ENCODE measurements at places on chromosomes 7 and 10.
A peak's percentile ranks its signal among the peaks of the same experiment; 100 is the strongest.

DNA sequence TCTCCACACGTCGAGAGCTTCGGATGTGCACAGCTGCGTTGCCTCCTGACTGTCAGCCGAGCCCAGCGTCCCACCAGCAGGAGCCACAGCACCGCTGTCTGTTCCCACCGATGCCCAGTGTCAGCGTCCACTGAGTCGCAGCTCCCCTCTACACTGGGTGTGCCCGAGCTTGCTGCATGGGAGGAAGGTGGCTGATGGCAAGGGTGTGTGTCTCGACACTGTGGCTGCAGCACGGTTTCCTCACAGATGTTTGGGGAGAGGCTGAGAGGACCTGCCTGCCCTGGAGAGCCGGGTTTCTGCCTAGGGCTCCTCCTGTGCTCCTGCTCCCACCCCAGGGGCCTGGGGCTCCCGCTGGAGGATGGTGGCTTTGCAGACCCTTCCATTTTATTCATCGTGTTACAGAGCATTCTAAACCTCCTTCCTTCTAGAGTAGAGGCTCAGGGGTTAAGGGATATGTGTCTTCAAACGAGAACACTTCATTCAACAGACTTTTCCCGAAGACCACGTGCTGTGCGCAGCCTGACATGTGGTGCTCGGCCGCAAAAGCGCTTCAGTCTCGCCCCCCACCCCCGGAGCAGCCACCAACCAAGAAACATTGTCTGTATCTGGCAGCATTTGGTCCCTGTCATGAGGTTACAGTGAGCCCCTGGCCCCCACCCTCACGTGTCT lies 384.8 kb downstream of the DNAJB6 start:
- DNase-seq = no peak

DNA sequence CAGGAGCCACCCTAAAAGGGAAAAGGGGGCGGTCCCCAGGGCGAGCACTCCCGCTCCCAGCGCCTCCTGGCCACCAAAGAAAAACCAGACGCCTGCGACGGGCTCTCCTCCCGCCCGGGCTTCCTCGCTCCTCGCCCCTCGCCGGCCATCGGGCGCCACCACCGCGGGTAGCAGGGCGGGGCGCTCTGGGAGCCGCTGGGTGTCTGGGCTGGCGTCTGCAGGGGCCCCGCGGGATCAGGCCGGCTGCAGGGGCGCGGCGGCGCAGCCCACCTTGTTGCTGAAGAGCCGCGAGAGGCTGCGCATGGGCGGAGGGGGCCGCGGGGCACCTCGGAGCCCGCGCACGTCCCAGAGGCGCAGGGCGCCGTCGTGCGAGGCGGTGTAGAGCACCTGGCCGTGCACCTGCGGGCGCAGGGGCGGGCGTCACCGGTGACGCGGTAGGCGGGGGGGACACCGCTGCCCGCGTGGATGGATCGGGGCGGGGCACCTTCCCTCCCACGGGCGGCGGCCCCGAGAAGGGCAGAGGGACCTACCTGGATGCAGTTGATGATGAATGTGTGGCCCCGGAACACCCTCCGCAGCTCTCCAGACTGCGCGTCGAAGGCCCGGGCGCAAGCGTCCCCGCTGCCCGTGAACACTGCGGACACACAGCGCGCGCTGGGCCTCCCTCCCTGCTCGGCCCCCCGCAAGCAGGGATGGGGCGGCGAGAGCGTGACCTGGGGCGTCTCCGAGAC lies 28.3 kb downstream of the WDR86 start:
- no peak for DNase-seq

DNA sequence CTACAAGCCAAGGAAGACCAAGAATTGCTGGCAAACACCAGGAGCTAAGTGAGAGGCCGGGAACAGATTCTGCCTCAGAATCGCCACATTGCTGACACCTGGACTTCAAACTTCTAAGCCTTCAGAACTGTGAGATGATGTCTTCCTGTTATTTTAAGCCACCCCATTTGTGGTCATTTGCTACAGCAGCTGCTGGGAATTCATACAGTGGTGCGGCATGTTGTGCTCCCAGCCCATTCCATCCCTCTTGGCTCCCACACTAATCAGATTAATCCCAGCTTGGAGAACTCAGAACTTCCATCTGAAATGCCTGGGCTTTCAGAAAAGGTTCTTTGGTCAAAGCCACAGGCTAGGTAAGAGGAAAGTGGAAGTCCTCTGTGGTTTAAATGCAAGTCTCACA lies 24.9 kb downstream of the TCAF1 start:
- no peak for DNase-seq

- no peak for DNase-seq
Measured at GRCh38 chr10:79084972-79085597, 16.3 kb downstream of the ZMIZ1 start.

GRCh38 chr10:105352827-105353226 lies 711.7 kb downstream of the SORCS3 start:
- no peak for DNase-seq

GRCh38 chr10:100100651-100101184 lies 19.0 kb upstream of the CPN1 start:
- no peak for DNase-seq

DNA sequence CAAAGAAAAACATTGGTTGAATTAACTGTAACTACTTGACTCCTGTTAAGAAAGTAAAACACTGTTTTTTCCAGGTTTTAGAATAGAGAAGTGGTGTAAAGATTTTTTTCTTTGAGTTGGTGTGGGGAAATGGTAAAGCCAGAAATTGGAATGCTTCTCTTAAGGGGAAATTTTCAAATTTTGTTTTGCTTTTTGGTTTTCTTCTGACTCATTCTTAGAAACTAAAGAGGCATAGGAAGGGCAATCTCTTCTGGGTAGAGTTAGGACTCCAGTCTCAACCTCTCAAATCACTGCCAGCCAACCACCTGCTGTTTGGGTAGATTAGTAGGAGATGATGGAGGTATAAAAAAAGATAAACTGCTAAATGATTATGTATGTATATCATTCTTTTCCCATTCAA lies 47.7 kb upstream of the STRIP2 start:
- no peak for DNase-seq

- DNase-seq = no peak
Measured at GRCh38 chr7:1410992-1411391, 48.3 kb downstream of the MICALL2 start.

GRCh38 chr7:130009848-130010688 lies 41.1 kb downstream of the ZC3HC1 start:
- no peak for DNase-seq

DNA sequence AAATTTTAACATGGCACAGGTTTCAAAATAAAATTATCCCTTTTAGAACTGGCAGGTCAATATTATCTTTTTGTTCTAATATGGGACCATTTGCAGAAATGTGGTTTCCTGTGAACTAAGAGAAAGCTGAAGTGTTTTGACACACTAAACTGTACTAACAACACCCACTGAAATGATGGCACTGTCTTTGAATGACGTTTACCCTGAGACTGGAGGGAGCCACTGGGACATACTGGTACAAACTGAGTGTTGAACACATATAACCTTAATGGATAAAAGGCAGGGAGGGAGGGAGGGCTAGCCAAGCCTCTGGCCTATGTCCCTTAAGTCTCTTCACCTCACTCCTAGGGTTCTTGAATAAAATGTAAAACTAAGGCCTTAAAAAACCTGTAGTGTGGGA lies 95.9 kb downstream of the PDE1C start:
- DNase-seq = no peak

DNA sequence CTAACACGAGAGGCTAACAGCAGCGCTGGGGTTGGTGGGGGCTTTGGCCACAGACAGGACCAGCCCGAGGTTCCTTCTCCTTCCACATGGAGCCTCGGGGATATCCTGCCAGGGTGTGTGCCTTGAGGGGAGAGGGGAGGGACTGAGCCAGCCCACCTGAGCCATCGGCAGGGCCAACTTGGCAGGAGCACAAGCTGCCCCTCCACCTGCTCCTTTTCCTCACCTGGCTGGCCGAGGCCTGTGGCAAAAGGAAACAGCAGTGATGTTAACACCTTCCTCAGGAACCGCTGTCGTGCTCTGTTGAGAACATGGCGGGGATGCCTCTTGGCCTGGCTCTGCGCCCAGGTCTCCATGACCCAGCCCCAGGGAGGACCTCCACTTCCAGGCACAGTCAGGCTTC lies 255.1 kb upstream of the PPP2R2D start:
- no peak for DNase-seq

GRCh38 chr10:86710987-86711512 lies 42.7 kb downstream of the LDB3 start:
- peak; percentile 87 for DNase-seq

- DNase-seq = no peak
Measured at GRCh38 chr7:2317556-2318293, 3.5 kb upstream of the SNX8 start.

GRCh38 chr10:124614003-124614659 lies 130.0 kb downstream of the FAM53B start:
- DNase-seq = no peak

DNA sequence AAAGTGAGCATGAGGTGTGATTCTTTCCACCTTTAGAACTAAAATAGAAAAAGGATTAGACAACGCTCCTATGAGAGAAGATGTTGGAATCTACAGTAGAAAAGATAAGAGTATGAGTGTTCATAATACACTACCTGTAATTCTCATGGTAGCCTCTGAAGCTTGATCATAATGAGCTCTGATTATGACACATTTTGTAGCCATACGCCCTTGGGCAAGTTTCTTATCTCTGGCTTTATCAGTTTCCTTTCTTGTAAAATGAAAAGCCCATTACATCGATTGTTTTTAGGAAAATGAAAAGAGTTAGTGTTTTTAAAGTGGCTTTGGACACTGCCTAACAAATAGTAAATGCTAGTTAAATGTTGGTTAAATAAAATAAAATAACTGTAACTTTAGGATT lies 22.4 kb upstream of the PRSS58 start:
- no peak for DNase-seq

DNA sequence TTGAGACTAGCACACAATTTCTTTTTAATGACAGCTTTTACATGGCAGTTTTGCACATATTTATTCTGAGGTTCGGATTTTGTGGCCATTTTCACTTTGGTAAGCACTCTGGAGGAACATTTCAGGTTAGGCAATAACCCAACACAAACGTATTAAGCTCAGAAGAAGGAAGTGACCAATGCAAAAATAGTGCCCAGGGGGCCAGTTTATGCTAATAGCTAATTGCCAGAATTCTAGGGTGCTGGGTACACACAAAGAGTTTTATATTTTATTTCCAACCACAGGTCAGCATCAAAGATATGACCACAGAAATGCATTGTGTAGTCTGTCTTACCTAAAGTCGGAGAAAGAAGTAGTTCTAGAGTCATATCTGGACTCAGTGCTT lies 8.4 kb upstream of the AGR2 start:
- no peak for DNase-seq

GRCh38 chr7:154469652-154470051 lies 417.5 kb downstream of the DPP6 start:
- DNase-seq = no peak

DNA sequence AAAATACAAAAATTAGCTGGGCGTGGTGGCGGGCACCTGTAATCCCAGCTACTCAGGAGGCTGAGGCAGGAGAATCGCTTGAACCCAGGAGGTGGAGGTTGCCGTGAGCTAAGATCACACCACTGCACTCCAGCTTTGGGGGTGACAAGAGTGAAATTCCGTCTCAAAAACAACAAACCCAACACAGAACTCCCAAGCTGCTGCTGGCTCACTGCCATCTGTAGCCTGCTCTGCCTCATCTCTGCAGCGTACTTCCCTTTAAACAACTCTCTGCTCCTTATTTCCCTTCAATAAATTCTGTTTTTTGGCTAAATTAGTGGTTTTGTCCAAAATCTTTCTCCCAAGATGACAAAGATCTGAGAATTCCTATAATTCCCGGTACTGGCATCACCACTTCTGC lies 189.2 kb upstream of the GALNT17 start:
- no peak for DNase-seq

GRCh38 chr7:106049139-106049752 lies 62.9 kb downstream of the SYPL1 start:
- DNase-seq = no peak

- no peak for DNase-seq
Measured at GRCh38 chr7:94375691-94376090, 19.0 kb upstream of the COL1A2 start.

DNA sequence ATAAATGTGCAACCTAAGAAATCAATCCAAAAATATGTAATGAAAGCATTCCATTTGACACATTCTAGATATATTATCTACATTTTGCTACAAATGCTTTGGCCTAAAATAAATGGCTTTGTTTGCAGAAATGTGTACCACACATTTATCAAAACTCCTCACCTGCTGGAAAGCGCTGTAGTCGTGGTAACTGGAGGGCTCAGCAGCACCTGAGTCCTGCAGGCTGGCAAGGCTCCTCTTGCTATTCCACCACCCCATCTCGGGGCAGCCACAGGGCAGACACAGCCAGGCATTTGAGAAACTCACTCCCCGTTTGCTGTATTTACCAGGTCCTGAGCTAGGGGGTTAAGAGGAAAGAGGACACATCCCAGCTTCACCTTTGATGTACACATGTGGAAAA lies 68.1 kb upstream of the TOMM7 start:
- no peak for DNase-seq

DNA sequence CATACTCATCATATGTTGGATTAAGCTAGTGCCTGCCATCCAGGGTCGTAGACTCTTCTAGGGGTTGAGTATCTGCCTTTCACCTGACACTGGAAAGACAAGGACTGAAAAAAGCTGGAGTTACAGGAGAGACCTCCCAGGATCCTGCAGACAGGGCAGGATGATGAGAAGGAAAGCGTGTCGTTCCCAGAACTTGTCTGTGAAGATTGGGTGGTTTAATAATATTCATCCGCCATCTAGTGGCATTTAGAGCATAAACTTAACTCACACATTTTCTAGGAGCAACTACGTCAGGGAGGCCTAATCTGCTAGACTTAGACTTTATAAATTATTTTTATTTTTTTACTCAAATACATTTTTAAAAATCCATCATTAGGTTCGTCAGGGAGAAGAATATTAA lies 59.6 kb downstream of the ADRB1 start:
- DNase-seq = peak; percentile 38

DNA sequence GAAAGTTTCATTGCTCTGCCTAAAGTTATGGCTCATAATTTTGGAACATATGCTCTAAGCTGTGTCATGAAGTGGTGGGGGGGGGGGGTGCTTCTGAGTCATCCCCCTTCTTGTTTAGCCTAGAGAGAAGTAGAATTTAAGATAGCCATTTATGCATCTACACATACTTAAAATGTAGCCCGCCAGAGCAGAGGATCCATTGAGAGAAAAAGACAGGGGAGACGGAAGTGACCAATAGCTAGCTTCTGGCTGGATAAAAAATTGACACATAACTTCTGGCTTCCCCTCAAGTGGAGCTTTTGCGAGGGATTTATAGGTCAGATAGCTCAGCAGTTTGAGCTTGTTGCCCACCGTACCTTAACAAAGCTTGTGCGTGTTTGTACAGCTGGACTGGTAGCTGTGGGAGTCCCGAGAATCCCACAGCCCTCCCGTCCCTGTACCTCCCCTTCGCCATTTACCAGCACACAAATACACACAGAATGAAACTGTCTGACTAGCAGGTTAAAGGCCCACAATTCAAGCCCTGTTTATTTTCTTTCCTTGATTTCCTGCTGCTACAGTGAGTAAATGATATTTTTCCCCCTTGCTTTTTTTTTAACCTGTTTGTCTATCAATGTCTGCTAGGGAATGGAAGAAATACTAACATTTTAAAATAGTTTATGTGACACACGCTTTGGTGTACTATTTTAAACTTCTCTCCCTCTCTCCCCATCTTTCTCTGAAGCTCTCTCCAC lies 232.6 kb upstream of the FERD3L start:
- DNase-seq = no peak

GRCh38 chr10:118952493-118953295 lies 76.8 kb upstream of the NANOS1 start:
- DNase-seq = no peak

GRCh38 chr7:5701085-5701914 lies 80.2 kb downstream of the RNF216 start:
- DNase-seq = no peak

GRCh38 chr7:73847941-73848723 lies 5.8 kb upstream of the METTL27 start:
- DNase-seq = no peak

Data from NCI-H526 (cell line).